ENCODE measurements at places on chromosomes 11 and 22.

DNA sequence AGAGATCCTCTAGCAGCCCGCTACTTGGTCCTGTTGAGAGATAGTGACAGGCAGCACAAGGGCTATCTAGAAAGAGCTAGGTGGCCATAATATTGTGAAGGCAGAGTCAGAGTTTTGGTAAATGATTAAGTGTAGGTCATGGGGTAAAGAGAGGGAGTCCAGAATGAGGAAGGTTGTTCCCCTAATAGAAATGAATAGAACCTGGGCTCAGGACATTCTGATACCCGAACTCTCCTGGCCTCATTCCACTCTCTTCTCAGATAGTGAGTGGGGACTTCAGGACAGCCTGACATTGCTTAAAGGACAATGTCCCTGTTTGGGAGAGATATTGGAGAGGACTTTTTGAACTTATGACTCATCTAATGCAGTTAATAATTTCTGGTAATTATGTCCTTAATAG is 20.6 kb downstream of the SLC5A1 start:
- no peak for DNase-seq

- peak; percentile 44 for DNase-seq
Measured at GRCh38 chr22:30422481-30423300, 2.9 kb upstream of the MTFP1 start.

GRCh38 chr11:33696411-33696810 is 4.2 kb downstream of the C11orf91 start:
- peak; percentile 55 for DNase-seq

DNA sequence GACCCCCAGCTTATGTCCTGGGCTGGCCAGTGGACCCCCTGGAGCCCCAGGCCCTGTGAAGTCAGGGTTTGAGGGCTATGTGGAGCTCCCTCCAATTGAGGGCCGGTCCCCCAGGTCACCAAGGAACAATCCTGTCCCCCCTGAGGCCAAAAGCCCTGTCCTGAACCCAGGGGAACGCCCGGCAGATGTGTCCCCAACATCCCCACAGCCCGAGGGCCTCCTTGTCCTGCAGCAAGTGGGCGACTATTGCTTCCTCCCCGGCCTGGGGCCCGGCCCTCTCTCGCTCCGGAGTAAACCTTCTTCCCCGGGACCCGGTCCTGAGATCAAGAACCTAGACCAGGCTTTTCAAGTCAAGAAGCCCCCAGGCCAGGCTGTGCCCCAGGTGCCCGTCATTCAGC is 24.6 kb downstream of the CSF2RB start:
- no peak for DNase-seq

GRCh38 chr11:46333394-46333947 is 13.8 kb upstream of the DGKZ start:
- DNase-seq = no peak

GRCh38 chr11:65546217-65546958 is 11.8 kb downstream of the LTBP3 start:
- DNase-seq = peak; percentile 93

- DNase-seq = no peak
Measured at GRCh38 chr11:21710809-21711208, 482.1 kb upstream of the ANO5 start.

DNA sequence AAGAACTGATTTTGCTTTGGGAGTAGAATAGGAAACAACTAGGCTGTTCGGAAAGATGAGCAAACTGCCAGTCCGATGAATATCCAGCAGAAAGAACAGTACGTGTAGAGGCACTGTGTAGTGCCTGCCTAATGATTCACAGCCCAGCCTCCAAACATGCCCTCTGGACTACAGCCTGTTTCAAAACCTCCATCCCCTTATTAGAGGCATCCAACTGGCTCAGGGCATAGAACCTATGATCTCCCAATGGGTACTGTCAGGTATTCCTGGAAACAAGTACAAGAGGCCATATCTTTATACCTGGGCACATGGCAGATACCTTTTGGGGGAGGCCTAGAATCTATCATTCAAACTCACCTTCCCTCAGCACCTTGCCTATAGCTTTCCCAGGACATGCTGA is 4.9 kb downstream of the RRP8 start:
- DNase-seq = no peak

GRCh38 chr22:45564349-45565030 is 61.8 kb downstream of the FBLN1 start:
- DNase-seq = no peak

DNA sequence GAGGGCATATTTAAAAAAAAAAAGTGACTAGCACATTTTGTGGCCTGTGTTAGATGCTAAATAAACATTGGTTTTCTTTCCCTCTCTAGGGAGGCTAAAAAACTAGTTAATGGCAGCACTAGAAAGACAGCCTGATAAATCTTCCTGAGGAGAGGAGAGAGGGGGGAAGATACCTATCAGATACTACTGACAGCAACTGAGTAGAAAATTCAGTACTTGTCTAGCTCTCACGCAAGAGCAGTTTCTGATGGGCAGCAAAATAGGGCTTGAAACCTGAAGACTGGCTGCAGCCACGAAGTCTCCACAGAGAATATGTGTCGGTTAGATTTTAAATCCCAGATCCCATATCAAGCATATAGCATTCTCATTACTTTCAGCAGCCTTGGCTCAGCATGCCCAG is 388.2 kb downstream of the KCNA4 start:
- DNase-seq = no peak

DNA sequence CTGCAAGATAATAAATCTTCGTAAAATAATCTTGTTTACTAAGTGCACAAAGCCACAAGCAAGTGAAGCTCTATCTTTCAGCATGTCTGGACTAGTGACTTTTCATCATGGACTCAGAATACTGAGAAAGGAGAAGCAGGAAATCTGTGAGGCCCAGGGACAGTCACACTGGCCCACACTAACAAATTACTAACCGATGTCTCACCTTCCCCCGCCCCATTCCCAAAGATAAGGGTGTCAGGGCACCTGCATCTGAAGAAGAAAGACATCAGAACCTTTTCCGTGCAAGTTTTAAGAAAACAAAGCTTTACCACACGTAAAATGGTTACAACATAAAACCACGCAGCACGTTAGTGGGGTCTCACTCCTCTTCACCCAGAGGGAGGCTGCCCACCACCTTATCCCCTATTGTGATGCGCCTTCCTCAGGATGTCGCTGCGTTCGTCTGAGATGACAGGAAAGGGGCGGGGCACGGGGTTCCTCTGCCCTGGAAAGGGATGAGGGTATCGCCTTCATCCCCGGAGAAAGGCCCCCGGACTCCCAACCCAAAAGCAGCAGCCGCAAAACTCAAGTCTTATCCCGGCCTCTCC is 616 bp downstream of the BTBD10 start:
- DNase-seq = peak; percentile 75

DNA sequence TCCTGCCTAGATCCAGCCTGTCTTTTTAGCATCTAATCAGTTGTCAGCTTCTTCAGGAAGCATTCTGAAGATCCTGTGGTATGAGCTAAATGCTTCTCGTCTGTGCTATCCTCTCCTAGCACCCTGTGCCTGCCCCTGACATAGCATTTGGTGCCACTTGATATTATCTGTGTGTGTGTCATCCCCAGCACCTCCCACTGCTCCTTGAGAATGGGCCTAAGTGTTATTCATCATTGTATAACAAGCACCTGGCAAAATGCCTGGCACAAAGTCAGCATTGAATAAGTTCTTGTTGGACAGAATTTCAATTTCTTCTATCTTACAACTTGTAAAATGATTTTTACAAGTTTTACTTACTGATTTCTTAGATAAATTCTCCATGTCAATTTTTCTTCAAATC is 28.1 kb upstream of the OLFML1 start:
- no peak for DNase-seq

GRCh38 chr11:121672630-121673487 is 220.1 kb upstream of the SORL1-AS1 start:
- no peak for DNase-seq

- no peak for DNase-seq
Measured at GRCh38 chr11:70364178-70364577, 34.2 kb upstream of the CTTN start.

DNA sequence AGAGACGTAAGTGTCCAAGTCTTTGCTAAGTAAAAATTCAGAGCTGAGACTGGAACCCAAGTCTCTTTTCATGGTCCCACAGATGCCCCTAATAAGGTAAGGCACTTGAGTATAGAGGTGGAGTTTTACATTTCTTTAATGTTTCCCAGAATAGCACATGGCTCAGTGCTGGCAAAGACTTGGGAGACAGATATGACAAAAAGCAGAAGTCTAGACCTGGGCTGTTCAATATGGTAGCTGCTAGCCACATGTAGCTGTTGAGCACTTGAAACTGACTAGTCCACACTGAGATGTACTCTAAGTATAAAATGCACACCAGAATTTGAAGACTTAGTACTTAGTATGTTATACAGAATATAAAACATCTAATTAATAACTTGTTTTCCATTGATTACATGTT is 17.6 kb downstream of the VSTM5 start:
- no peak for DNase-seq

DNA sequence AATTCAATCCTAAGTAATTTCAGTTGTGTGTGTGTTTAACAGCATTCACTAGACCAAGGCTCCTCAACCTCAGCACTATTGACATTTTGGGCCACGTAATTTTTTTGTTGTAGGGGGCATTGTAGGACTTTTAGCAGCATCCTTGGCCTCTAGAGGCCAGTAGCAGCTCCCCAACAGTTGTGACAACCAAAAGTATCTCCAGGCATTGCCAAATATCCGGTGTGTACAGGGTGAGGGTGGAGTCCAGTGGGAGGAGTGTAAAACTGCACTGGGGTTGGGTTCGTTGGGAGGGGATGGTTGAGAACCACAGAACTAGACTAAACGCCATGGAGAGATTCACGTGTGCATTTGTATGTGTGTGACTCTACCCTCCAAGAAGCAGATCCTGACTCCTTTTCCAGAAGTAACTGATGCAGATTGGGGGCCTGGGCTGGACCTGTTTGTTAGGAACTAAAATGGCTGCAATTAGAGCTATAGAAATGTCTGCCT is 5.9 kb upstream of the PHF21A start:
- no peak for DNase-seq

DNA sequence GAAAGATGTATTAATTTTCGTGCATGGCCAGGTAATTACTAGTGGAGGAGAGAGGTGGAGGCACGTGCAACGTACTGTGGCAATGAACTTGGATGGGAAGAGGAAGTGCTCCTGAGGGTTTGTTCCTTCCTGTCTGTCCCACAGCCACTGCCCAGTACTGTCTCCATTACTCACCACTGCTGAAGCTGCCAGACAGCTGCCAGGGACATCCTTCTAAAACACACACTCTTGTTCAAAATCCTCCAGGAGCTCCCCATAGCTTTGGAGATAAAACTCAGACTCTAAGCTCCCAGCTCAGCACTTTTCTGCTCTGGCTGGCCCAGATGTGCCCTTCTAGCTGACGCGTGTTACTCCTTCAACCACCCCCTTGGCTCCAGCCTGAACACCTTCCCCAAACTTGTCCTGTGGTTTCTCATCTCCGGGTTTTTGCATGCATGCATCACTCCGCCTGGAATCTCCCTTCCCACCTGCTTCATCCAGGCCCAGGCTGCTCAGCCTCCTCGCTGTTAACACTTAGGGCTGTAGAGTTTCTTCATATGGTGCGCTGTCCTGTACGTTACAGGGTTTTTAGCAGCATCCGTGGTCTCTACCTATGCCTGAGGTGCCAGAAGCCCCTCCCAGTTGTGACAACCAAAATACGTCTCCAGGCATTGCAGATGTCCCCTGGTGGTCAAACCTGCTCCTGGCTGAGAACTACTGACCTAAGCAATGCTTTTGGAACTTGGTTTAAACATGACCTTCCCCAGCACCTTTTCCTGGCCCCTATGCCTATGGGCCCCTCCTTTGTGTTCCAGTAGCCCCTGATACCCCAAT is 69.5 kb downstream of the C11orf91 start:
- no peak for DNase-seq

- no peak for DNase-seq
Measured at GRCh38 chr11:67700141-67700540, 25.7 kb upstream of the ALDH3B2 start.

DNA sequence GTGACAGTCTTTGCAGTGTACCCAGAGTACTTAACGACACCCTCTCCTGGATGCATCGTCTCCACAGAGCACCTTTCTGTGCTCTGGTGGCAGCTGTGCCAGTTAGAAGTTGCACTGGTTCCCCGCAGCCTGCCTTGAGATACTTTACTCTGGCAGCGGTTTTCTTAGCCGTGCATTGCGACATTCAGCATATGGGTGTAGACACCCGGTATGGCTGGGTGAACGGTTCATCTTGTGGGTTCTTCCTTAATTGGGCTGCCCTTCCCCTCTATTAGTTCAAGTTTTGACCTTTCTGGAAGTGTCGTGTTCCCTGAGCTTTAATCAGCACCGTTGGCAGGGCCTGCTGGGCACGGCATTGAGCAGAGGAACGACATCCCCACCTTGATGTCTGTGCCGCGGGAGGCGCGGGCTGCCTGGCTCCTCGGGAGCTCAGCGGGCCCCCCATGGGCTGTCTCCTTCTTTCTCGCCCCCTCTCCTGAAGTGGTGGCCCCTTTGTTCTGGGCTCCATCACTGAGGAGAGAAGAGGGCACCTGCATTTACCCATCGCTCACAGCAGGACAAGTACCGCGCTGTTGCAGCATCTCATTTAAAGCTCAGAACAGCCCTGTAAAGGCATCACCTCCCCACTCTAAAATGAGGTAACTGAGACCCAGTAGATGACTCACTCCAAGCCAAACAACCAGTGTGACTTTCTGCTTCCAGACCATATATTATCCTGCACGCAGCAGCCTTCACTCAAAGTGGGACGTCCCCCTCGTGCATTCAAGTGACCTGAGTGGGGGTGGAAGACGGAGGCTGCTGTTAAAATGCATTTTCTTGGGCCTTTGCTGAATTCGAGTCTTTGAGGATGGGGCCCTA is 13.3 kb downstream of the FAM83F start:
- DNase-seq = no peak

DNA sequence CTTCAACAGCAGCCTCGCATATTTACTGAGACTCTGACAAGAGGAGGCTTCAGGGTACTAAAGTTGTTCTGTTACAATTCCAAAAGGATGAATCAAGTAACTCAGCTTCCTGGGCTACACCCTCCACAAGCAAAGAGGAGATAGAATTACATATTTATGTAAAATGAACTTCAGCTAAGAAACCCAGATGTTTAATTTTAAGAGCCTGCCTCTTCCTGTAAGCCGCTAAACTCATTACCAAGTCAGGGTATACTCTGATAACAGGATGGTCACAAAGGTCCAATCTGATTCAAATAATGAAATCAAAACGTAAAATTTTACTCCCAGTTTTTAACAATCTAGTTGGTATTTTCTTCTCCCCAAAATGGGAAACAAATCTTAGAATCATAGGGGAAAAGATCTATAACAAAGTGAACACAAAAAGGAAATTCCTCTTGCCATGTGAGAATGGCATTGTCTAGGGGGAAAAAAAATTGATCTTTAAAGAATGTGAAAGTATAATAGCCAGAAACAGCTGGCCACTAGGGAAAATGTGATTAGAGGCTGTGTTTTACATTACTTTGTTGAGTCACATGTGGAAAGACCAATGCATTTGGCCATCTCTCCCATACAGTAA is 30.9 kb downstream of the CHEK2 start:
- DNase-seq = no peak

GRCh38 chr11:21511835-21512440 is 680.9 kb upstream of the ANO5 start:
- DNase-seq = peak; percentile 69

All from pancreas (tissue), 10 donors.